ENCODE measurements at places on chromosomes 1 and 21. TPM values are rescaled to one million over a fixed set of nuclear protein-coding genes. Genes with fewer than 3 reads are reported as not detected.

Gene SPRR2A
- total RNA-seq = not detected

GRCh38 chr1:109259674-109260557 lies 10.6 kb downstream of the CELSR2 start:
- DNase-seq = no peak

GRCh38 chr1:176998183-176998795 lies 166.2 kb downstream of the ASTN1 start:
- DNase-seq = no peak

DNA sequence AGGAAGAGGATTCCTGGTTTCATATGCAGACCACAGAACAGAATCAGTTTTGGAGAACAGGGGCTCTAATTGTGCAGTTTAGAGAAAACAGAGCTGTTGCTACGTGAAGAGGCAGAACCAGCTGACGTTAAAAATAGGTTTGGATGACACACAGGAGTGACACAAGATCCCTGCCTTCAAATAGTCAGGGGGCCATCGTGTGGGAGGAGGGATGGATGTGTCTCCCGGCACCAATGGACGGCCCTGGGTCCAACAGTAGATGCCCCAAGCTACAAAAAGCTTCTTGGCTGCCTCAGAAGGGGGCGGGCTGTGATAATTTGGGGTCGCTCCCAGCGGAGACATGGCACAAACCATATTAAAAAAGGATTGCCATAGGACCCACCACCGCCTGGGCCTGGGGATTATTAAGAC lies 87.8 kb downstream of the MRPL37 start:
- DNase-seq = no peak

Gene FBLIM1
- 231 TPM for total RNA-seq

GRCh38 chr1:43651188-43651587 lies 1.2 kb downstream of the KDM4A start:
- DNase-seq = no peak

Gene KCNJ15
- total RNA-seq = 3.0 TPM

Gene PALMD
- 83.9 TPM for total RNA-seq

GRCh38 chr1:116915086-116915661 lies 5.5 kb downstream of the PTGFRN start:
- no peak for DNase-seq

Gene NBPF4
- total RNA-seq = not detected

Gene CFHR5
- not detected for total RNA-seq

Gene NMNAT1
- 8.9 TPM for total RNA-seq

Gene CFAP74
- not detected for total RNA-seq

- peak; percentile 70 for DNase-seq
Measured at GRCh38 chr1:155938220-155938627, 3.2 kb upstream of the RXFP4 start.

Gene TDRD5
- not detected for total RNA-seq

GRCh38 chr1:154546264-154547063 lies 12.0 kb downstream of the UBE2Q1 start:
- no peak for DNase-seq

DNA sequence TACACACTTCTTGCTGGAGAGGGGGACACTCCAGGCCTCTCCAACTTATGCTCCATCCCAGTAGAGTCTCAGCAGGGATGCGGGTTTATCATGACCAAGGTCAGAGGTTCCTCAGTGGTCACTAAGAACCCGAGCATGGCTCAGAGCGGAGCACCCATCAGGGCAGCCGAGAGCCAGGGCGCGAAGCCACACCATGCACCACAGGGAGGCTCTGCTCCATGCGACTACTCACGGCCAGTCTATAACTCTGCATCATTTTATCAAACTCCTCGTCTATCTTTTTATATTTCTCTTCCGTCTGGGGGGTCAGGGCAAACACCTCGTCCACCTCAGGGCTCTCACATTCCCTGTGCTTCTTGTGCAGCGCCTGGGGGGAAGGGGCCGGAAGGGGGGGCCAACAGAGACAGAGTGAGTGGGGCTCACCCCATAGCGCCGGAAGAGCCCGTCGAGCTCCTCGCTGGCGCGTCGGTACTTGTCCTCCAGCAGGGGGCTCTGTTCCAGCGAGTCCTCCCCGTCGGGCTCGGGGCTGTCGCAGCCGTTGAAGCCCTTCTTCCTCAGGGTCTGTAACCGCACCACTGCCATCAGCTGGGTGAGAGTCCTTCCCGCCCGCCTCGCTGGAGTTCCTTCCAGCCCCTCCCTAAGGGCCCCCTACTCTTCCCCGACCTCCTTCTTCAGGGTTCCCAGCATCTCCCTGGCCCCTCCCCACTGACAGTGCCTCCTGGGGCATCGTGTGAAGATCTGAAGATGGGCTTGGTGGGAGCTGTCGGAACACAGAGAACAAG lies 20.0 kb downstream of the MEF2D start:
- no peak for DNase-seq

Gene LCE2C
- not detected for total RNA-seq

- no peak for DNase-seq
Measured at GRCh38 chr21:17979763-17980162, 160.6 kb upstream of the C21orf91 start.

Gene GREM2
- not detected for total RNA-seq

GRCh38 chr1:85199667-85200462 lies 951 bp downstream of the SYDE2 start:
- no peak for DNase-seq

Gene RERE
- 141 TPM for total RNA-seq

DNA sequence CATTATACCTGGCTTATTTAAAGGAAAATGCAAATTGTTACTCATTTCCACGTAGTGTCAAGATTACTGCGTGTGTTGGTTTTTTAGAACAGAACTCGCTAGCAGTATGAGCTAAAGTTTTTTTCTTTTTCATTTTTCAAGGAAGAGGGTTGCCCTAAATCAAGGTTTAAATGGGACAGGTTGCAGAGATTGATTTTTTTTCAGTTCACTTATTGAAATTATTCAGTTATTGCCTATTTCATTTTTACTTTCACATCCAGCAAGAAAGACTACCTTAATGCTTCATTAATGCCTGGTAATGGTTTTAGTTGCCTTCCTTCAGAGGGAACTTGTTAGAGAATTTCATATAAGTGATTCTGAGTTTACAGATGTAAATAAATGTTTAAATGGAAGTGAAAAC lies 5.6 kb downstream of the FAM20B start:
- DNase-seq = no peak

Data from glomerular endothelial cell (primary cell).